Cortex of kidney (tissue), 1 donor: ENCODE measurements at places on chromosomes 6 and 20.

DNA sequence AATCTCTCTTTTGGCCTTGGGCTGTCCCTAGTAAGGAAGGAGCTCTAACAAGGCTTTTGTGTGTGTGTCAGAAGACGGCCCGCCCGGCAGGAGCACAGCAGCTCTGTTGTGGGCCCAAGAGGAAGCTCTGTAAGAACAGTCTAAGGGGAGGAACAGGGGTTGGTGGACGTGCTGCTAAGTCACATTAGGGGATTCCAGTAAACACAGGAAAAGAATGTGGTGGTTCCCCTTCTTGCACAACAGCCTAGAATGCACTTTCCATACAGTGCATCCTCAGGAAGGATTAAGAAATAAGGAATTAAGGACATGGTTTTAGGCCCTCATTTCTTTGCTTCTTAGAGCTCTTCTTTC is 114.5 kb downstream of the RNF144B start:
- DNase-seq = no peak

DNA sequence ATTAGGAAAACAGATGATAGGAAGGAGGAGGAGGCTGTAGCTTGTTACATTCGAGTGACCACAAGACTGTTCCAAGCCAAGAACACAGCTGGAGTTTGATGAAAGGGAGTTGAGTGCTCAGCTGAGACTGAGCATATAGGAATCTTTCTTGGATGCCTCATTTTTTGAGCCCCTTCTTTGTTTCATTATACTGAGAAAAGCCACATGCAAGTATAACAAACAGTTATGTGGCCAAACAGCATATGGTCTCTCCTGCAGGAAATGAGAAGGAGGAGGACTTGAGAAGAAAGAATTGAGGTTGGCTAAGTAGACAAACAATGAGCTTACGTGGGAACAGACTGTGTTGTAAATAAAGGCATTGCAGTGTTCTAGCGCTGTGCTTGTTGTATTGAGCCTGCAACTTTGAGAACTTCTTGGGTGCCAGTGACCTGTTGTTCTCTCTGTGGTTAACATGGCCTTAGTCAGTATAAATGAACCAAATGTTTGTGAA is 78.3 kb downstream of the AKAP7 start:
- no peak for DNase-seq

- DNase-seq = no peak
Measured at GRCh38 chr6:6676910-6677441, 88.5 kb downstream of the LY86 start.

DNA sequence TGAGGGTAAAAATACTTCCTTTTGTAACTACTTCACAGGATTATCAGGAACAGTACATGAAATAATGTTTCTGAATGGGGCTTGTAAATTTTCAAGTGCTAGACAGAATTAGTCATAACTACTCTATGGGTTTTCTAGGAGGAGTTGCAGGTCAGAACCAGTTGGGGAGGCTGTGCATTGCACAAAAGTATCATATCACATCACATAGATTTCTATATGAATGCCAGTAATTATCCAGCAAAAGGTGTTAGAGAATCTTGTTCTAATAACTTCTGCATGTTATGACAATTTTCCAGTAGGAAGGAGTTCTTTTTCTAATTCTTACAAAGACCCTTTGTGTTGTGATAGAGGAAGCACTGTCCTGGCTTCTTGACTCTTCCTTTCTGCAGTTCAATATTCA is 551.6 kb downstream of the COL12A1 start:
- DNase-seq = no peak

GRCh38 chr6:30742316-30743098 is at the start of gene FLOT1:
Gene FLOT1 (minus strand): TSS chr6:30742687. CDS start chr6:30742189, 498 bp downstream.
- DNase-seq = peak; percentile 55

DNA sequence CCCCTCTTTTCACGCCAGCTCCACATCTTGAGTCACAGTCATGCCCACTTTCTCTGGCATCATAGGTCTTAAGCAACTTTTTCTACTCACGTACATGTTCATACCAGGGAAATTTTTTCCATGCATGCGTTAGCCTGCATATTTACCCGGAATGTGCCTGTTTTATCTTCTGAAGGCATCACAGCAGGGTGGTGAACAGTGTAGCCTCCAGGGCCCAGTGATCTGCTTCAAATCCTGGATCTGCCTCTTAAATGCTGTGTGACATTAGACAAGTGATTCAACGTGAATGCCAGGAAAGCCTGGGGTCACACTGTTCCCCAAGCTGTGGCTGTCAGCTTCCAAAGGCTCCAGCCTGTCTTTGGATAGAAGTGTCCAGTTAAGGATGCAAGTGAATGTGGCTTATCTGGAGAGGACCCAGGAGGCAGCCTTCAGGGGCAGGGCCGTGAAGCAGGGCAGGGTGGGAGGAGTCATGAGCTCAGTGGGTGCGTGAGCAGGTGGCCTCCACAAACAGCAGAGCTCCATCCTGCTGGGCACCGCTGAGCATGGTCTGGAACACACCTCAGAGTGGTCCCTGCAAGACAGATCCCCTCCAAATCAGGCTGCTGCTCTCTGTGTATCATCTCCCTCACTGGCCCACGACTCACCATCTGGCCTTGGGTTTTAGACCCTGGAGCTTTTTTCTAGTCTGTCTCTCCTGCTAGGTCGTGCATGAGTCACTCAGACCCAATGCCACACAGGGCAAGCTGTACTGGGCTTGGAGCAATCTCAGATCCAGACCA is 30.4 kb upstream of the CD93 start:
- DNase-seq = no peak

DNA sequence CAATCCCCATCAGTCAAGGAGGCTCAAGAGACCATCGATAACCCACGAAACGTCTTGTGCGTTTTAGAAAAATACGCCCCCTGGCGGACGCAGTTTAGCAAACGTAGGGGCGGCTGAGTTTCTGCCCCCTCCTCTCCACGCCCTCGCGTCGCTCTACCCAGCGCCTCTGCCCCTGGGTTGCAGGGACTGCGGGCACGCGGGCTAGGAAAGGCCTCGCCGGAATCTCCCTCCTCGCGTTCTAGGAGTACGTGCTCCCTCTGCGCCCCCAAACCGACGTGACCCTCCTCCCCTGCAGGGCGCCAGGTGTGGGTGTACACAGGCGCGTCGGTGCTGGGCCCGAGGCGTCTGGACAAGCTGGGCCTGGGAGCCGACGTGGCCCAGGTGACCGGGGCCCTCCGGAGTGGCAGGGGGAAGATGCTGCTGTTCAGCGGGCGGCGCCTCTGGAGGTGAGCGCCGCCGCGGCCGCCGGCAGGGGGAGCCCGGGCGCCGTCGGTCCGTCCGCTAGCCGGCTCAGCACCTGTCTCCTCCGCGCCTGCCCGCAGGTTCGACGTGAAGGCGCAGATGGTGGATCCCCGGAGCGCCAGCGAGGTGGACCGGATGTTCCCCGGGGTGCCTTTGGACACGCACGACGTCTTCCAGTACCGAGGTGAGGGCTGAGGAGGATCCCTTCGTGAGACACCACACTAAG is 5.3 kb downstream of the MMP9 start:
- no peak for DNase-seq

- no peak for DNase-seq
Measured at GRCh38 chr20:1241456-1241855, 15.6 kb downstream of the RAD21L1 start.

- no peak for DNase-seq
Measured at GRCh38 chr20:63836458-63837344, 5.6 kb upstream of the ZBTB46 start.

DNA sequence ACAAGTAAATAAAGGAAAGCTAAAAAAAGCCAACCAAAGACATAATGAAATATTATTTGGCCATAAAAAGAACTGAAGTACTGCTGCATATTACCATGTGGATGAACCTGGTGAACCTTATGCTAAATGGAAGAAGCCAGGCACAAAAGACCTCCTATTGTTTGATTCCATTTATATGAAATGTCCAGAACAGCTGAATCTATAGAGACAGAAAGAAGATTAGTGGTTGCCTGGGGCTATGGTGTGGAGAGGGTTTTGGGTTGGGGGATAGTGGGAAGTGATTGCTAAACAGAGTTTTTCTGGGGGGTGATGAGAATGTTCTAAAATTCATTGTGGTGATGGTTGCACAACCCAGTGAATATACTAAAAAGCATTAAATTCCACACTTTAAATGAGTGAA is 53.2 kb downstream of the TSBP1 start:
- no peak for DNase-seq

GRCh38 chr20:52103335-52103912 is 88.2 kb downstream of the ZFP64 start:
- DNase-seq = no peak
